Stomach (tissue), 19 donors: ENCODE measurements at places on chromosomes 7 and 10. TPM values are rescaled to one million over a fixed set of nuclear protein-coding genes. Genes with fewer than 3 reads are reported as not detected.

GRCh38 chr10:6621536-6621935, 41.5 kb upstream of the PRKCQ start:
- no peaks in the 10 kb centered on the region for H3K4me1 ChIP-seq
- no peak overlapping the region for H3K27ac ChIP-seq

DNA sequence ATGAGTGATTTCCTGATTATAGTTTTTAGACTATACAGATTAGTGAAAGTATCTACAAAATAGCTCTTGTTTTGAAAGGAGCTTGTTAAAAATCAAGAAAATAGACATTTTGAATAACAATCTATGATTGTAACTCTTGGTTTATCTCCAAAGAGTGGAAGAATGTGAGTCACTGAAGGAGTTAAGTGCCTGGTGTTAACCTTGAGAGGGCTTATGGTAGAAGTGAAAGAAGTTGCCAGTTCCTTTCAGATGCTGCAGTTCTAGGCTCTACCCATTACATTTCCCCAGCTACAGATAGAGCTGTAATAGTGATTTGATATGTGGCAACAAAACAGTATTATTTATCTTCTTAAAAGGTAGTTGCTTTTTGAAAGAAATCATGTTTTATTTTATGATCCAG, 12.7 kb downstream of the NRBF2 start:
- no peak for DNase-seq
- no peak overlapping the region for H3K4me3 ChIP-seq
- no peaks in the 10 kb centered on the region for H3K27me3 ChIP-seq
- H3K27ac ChIP-seq: no peak overlapping the region
- H3K36me3 ChIP-seq: peaks cover 24% of the 10 kb centered on the region

DNA sequence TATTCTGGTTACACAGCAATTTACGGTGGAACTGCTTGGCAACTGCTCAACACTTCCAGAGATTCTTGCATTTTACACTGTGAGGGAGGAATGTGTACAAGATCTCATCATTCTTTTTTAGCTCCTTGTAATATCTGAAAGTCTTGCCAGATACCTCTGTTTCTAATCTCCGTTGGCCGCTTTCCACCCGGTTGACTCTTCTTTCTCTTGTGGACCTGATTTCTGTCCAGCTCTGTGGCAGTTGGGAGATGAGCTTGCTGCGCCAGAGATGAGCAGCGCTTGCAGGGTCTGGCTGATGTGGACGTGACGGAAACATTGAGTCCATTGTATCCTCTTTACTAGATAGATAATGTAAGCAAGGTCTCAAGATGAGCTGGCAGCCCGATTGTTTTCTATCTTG, 27.6 kb downstream of the SPAG6 start:
- no peaks in the 10 kb centered on the region for H3K27me3 ChIP-seq
- no peak for DNase-seq
- no peak overlapping the region for H3K27ac ChIP-seq

DNA sequence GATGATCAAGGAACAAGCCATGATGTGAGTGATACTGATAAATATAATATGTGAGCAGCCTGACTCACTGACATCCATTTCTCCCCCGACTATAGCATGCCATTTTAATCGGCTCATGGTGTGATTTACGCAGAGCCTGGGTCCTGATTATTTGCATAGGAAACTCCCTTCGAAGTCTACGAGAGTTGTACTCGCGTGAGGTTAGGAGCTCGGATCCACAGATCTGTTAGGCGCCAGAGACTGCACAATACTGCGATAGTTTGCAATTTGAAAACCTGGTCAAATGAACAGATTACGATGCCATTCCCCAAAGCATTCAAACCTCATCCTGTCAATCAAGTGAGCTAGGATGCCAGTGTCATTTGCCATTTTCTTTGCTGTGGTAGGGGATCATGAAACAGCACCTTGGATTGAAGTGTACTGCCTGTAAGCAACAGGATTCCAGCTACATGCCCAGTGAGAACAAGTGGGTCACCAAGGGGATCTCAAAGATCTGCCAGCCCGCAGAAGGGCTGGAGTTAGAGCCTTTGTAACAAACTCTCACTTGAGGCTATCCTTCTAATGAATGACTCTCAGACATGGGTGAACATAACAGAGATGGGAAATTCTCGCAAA, 158.3 kb downstream of the FRMD4A start:
- DNase-seq: no peak
- H3K27me3 ChIP-seq: no peaks in the 10 kb centered on the region
- no peaks in the 10 kb centered on the region for H3K36me3 ChIP-seq
- peaks cover 12% of the 10 kb centered on the region for H3K4me1 ChIP-seq
- H3K4me3 ChIP-seq: no peak overlapping the region

- no peaks in the 10 kb centered on the region for H3K27me3 ChIP-seq
- peak; percentile 3 for DNase-seq
- H3K27ac ChIP-seq: no peak overlapping the region
- peaks cover 12% of the 10 kb centered on the region for H3K4me1 ChIP-seq
Measured at GRCh38 chr10:101845893-101846292, 2.3 kb upstream of the KCNIP2 start.

DNA sequence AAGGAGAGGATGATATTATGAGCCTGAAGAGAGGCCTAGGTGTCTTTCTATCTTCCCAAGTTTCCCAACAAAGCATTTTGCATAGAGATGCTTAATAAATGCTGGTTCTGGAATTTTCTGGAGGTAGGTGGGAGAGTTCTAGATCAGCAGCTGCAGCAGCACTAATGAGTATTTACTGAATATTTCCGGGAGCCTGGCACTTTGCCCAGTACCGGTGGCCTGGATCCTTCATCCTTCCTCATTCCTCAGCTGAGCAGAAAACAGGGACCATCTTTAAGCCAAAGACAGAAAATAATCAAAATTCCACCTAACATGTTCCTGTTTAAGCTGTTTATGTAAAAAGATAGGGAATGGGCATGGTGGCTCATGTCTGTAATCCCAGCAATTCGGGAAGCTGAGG, 813.2 kb upstream of the AUTS2 start:
- no peaks in the 10 kb centered on the region for H3K36me3 ChIP-seq
- H3K27ac ChIP-seq: no peak overlapping the region
- H3K4me1 ChIP-seq: no peaks in the 10 kb centered on the region

MMP21 gene
- total RNA-seq: not detected

CAV1 gene
- 49.2 TPM for total RNA-seq

MACROH2A2 gene
- total RNA-seq: 6.7 TPM

SLC26A5 gene
- not detected for total RNA-seq

CCL24 gene
- total RNA-seq: not detected

DYNC1I1 gene
- 5.1 TPM for total RNA-seq
